ENCODE measurements at places on chromosomes 2 and 18. TPM values are rescaled to one million over a fixed set of nuclear protein-coding genes. Genes with fewer than 3 reads are reported as not detected.
A peak's percentile ranks its signal among the peaks of the same experiment; 100 is the strongest.

DNA sequence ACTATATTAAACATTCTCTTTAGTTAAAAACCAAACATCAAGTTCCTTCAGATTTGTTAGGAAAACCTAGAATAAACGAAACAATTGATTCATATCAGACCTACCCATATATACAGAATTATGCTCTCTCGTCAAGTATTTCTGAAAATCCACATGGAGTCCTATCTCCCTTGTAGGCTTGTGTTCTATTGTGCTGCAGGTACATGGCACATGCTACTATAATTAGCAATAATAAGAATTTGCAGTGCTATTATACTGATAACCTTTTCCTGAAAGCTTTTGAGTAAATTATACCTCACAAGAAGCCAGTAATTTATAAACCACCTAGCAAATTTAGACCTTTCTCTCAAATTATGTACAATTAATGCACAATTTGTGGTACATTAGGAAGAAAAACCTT is 158.6 kb upstream of the STK17B start:
- DNase-seq = no peak

- no peak for DNase-seq
Measured at GRCh38 chr18:75246721-75247610, 36.4 kb downstream of the TSHZ1 start.

- no peak for DNase-seq
Measured at GRCh38 chr2:108548208-108549003, 14.1 kb downstream of the LIMS1 start.

GRCh38 chr2:165635532-165635931 is 158.5 kb downstream of the GALNT3 start:
- DNase-seq = no peak

GRCh38 chr2:24491542-24492420 is 727 bp downstream of the NCOA1 start:
- no peak for DNase-seq

GRCh38 chr18:75862458-75862857 is 435.0 kb upstream of the SMIM21 start:
- DNase-seq = no peak

DNA sequence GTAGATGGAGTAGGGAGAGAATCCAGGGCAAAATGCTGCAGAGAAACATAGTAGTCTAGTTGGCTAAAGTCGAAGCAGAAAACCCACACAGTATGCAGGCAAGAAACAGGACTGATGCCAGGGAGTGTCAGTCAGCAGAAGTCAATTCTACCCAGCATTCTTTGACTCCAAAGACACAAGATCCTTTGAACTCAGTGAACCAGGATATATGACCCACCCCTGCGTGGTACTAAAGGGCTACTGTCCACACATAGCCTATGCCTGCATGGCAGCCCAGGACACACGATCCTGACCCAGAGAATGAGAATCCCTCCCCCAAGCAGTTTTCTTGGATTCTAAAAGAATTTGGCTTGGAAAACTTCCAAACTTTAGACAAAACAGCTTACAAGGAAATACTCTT is 42.5 kb downstream of the ALK start:
- DNase-seq = no peak

- no peak for DNase-seq
Measured at GRCh38 chr2:215662715-215663114, 226.8 kb upstream of the FN1 start.

- no peak for DNase-seq
Measured at GRCh38 chr18:9737472-9738121, 29.5 kb downstream of the RAB31 start.

GRCh38 chr2:200748779-200749178 is 62.9 kb upstream of the BZW1 start:
- no peak for DNase-seq

DNA sequence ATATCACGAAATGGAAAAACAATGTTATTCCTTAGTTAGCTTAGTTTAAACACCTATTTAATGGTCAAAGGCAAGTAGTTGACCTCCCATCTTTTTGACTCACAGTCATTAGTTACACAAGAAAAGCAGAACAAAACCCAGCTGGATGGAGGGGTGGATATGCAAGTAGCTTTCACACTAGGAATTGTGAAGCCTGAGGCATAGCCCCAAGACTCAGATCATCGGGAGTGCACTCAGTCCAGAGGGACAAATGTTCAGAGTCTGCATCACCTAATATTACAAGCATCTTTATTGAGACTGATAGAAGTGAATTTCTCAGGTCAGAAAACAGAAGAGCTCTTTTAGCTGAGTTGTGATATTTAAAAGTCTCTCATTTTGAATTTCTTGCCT is 15.5 kb upstream of the CPS1 start:
- no peak for DNase-seq

- no peak for DNase-seq
Measured at GRCh38 chr2:236755278-236755840, 185.7 kb downstream of the ACKR3 start.

- no peak for DNase-seq
Measured at GRCh38 chr2:238119756-238120462, 18.6 kb upstream of the KLHL30 start.

DNA sequence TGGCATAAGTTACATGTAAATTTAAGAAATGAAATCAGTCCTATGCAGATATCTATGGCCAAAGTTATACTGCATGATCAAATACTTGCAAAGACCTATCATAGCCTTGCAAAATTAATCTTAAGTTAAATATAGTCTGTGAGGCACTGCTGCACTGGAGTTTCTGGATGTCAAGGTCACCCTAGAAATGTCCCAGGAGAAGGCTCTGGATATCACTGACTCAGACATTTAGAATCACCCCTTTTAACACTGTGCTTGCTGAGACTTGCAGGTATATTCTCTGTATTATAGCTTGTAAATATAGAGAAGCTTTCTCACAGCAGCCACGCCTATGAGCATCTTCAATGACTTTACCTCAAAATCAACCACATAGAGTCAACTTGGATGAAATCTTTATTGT is 51.5 kb downstream of the ETAA1 start:
- DNase-seq = no peak

GRCh38 chr2:214492152-214492551 is 81.3 kb downstream of the VWC2L start:
- DNase-seq = no peak

DNA sequence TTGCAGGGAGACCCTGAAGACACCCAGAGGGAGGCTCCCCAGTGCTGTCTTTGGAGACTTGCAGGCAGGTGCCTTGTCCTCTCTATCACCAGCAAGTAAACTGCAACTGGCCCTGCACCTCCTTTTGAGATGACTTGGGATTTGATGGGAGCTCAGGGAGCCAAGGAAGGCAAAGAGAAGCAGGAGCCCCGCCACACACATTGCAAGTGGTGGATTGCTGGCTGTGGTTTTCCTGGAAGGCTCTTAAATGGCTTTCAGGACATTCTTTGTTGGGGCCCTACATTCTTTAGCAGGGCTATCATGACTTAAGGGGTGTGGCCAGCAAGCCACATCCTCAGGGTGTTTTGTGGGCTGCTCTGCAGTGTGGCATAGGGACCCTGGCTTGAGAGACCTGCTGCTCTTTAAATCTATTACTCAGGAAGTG is 39.9 kb upstream of the CDC42EP3 start:
- peak; percentile 75 for DNase-seq

- peak; percentile 74 for DNase-seq
Measured at GRCh38 chr2:172710584-172711047, 25.0 kb upstream of the RAPGEF4 start.

- no peak for DNase-seq
Measured at GRCh38 chr2:176817061-176817565, 395.5 kb upstream of the HNRNPA3 start.

- DNase-seq = no peak
Measured at GRCh38 chr2:200736646-200737274, 75.0 kb upstream of the BZW1 start.

DNA sequence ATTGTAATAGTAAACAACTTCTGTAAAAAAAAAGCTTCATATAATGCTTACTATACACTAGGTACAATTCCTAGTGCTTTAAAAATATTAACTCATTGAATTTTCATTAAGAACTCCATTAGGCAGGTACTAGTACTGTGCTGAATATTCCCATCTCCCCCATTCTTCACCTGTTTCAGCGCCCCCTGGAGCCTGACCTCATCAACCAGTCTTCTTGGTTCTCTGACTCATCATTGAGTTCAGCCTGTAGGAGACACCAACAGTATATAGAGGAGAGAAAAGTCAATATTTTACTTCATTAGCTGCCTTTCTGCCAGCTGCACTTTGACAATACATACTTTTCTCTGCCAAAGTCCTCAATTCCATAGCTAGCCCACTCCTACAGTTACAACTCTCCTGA is 1009.9 kb upstream of the KLHL29 start:
- no peak for DNase-seq

DNA sequence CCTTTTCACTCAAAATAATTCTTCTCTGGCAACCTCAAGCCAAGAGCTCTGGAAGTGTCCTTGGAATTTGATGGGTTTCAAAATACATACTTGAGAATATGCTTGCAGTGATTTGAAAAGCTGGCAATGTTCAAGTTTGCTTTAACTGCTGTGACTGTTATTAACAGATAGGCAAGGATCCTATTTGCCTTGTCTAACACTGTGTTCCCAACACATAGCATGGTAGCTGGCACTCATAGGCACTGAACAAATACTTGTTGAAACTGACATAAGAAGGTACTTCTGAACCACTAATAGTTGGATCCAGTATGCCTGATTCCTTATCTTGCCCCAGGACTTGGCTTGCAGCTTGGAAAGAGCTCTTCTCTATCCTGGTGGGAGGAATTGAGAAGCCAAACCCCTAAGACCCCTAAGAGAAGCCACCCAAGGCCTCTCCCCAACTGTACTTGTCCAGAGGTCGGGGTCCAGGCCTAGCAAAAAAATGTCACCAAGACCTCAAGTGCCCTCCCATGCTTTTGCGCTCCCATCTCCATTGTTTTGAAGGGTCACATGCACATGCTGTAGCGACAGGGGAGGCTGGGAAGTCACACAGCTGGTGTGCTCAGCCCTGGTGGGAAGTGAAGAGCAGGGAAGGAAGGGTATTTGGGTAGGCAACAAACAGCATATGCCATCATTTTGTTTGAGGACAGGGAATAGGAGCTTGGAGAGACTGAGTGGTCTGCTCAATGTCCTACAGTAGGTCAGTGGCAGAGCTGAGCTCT is 118.4 kb upstream of the HAAO start:
- no peak for DNase-seq

- no peak for DNase-seq
Measured at GRCh38 chr2:39512434-39512935, 75.4 kb upstream of the MAP4K3 start.

- no peak for DNase-seq
Measured at GRCh38 chr18:12839057-12839525, 44.9 kb downstream of the PTPN2 start.

- DNase-seq = no peak
Measured at GRCh38 chr2:128053331-128053730, 25.5 kb upstream of the SAP130 start.

GRCh38 chr2:15617778-15618448 is 26.2 kb downstream of the DDX1 start:
- no peak for DNase-seq

DNA sequence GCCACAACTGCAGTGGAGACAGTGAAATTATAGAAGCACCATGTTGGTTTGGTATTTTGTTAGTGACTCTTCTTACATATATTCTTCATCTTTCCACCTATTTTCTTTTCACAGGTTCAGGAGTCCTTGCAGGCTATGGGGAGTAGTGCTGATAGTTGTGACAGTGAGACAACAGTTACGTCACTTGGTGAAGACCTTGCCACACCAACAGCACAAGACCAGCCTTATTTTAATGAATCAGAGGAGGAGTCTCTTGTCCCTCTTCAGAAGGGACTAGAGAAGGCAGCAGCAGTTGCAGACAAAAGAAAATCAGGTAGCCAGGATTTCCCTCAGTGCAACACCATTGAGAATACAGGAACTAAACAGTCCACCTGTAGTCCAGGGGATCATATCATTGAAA is 23.6 kb downstream of the ITPRID2 start:
- no peak for DNase-seq

GRCh38 chr2:120896901-120897300 is 161.2 kb downstream of the GLI2 start:
- DNase-seq = no peak

DNA sequence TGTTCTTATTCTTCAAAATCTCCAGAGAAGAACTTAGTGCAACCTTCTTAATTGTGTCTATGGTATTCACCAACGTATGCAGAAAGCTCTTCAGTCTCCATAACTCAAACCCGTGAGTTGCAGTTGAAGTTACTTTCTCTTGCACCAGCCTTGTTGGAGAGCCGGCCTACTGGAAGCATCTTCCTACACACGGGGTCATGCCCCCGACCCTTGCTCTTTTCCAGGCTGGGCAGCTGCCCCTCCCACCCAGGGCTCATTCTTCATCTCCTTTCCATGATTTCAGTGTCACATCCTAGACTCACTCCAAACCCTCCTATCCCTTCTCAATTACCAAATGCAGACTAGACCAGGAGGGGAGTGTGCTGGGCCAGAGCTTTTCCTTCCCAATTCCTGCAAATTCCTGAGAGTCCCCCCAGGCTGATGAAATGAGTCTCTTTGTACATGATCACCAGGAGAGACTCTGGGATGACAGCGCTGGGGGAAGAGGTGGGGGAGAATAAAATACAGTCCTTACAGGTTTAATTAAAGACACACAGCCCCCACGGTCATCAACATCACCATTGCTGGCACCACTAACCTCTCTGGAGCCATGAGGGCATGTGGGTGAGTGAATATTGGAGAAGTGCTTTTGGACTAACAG is 75.3 kb downstream of the COLEC12 start:
- DNase-seq = no peak

GRCh38 chr18:76391746-76392145 is 103.3 kb downstream of the ZNF516 start:
- DNase-seq = no peak

DNA sequence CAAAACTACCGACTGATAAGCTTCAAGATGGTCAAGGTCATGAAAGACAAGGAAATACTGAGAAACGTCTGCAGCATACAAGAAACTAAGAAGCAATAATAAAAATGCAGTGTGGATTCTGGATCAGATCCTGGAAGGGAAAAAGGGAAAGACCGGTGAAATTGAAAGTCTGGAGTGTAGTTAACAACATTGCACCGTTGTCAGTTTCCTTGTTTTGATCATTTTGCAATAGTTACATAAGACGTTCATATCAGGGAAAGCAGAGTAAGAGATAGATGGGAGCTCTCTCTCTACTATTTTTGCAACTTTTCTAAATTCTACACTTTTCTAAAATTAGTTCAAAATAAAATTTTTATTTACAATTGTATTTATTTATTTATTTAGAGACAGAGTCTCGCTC is 15.0 kb upstream of the ZNF407 start:
- no peak for DNase-seq

GRCh38 chr18:12921178-12921577 is 26.6 kb upstream of the SEH1L start:
- no peak for DNase-seq

GRCh38 chr2:137133225-137133624 is 367.9 kb downstream of the THSD7B start:
- DNase-seq = no peak

Gene FN1
- 8,374 TPM for polyA plus RNA-seq

Gene CROCC2
- not detected for polyA plus RNA-seq

Gene DSEL
- 40.0 TPM for polyA plus RNA-seq

Gene OTOS
- polyA plus RNA-seq = not detected

Gene CNNM3
- 5.1 TPM for polyA plus RNA-seq

Gene ERCC3
- polyA plus RNA-seq = 53.5 TPM

Gene ADD2
- 0.12 TPM for polyA plus RNA-seq

Gene KIAA2012
- 0.12 TPM for polyA plus RNA-seq

Gene SCN1A
- not detected for polyA plus RNA-seq

Gene DSC3
- polyA plus RNA-seq = 0.02 TPM

Gene SMAD2
- polyA plus RNA-seq = 77.7 TPM

Gene SPATA3
- polyA plus RNA-seq = not detected

Gene ALKAL2
- polyA plus RNA-seq = 0.14 TPM

Gene FTCDNL1
- 0.10 TPM for polyA plus RNA-seq

Gene ACMSD
- polyA plus RNA-seq = not detected

Gene TFPI
- polyA plus RNA-seq = 91.2 TPM

Gene CLEC4F
- polyA plus RNA-seq = not detected

Gene HMSD
- polyA plus RNA-seq = 0.63 TPM

Gene PARD3B
- 8.5 TPM for polyA plus RNA-seq

Measured in AG04450 (cell line).